Stimulated activated CD8-positive, alpha-beta memory T cell treated with anti-CD3 and anti-CD28 coated beads, Interleukin-2, amount 100 ng/mL, for 1 hour (primary cell): ENCODE measurements at places on chromosomes 5 and 9.

GRCh38 chr5:17808566-17808965, 174.3 kb downstream of the TAF11L14 start:
- DNase-seq: no peak

DNA sequence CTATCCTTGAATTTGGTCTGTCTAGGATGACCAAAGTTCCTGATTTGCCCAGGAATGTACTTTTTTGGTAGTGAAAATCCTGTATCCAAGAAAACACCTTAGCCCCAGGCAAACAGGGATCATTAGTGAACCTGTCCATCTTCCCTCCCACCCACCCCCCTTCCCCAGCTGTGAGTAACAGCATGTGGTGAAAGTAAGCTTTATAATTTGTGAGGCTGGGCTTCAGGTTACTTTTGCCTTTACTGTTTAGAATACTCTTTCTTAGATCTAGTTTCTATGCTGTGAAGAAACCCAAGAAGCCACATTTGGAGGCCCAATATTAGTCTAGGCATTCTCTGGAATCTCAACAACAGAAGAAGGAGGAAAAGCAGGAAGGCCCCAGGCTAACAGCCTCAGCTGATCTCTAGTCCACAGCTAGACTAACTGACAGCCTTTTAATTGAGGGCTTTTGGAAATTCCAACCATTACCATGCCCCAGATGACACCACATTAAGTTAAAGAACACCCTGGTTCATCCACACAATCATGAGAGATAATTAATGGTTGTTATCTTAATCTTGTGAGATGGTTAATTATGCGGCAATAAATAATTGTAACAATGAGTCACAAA, 703.0 kb upstream of the NUDT12 start:
- no peak for DNase-seq

DNA sequence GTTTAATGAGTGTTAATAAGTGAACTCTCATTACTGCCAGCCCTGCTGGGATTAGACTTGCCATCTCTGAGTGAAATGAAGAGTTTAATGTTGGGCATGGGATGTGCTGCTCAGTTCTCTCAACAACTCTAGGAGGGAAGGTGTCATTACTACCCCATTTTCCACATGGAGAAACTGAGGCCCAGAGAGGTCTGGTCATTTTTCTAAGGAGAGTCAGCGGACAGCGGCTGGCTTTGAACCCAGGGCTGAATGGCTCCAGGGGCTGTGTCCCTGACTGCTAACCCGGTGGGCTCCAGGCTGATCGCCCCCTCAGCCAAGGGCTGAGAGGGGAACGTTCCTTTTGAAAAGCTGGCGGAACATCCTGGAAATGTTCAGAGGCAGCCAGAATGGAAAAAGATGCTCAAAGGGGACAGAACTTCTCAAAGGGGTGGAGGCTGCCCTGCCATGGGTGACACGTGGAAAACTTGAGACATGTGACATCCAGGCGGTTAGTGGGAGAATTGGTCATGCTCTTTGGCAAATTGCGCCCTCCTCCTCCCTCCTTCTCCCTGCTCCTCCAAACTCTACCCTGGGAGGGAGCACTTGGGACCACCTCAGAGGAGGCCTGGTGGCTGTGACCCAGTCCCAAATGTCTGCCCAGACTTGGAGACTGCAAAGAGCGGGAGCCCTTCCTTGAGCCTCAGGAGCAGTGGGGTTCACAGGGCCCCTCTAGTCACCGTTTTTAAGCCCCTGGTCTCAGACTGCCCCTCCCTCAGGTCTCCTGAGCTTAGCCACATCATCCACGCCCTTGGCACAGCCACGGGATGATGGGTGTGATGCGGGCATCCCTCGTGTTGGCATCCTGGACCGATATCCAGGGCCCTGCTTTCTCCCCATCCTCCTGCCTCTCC, 28.7 kb downstream of the DNM1 start:
- no peak for DNase-seq

GRCh38 chr5:117249086-117249815, 674.6 kb upstream of the SEMA6A start:
- no peak for DNase-seq

DNA sequence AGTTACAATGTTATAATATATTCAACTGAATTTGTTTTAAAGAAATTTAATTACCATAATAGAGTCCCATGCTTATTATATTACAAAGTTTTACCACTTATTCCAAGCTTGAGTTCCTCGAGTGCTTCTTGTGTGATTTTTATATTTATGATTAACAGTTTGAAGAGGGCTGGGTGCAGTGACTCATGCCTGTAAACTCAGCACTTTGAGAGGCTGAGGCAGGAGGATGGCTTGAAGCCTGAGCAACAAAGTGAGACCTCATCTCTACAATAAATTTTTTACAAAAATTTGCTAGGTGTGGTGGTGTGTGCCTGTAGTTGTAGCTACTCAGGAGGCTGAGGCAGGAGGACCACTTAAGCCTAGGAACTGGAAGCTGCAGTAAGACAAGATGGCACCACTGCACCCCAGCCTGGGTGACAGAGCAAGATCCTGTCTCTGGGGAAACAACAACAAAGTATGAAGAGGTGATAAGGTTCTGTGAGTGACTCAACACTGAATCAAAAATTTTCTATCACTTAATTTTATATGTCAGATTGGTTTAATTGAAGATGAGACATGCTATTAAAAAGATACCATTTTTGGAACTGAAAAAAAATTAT, 9.2 kb downstream of the POC5 start:
- DNase-seq: no peak

GRCh38 chr5:45225571-45226031, 416.9 kb downstream of the MRPS30 start:
- DNase-seq: no peak

DNA sequence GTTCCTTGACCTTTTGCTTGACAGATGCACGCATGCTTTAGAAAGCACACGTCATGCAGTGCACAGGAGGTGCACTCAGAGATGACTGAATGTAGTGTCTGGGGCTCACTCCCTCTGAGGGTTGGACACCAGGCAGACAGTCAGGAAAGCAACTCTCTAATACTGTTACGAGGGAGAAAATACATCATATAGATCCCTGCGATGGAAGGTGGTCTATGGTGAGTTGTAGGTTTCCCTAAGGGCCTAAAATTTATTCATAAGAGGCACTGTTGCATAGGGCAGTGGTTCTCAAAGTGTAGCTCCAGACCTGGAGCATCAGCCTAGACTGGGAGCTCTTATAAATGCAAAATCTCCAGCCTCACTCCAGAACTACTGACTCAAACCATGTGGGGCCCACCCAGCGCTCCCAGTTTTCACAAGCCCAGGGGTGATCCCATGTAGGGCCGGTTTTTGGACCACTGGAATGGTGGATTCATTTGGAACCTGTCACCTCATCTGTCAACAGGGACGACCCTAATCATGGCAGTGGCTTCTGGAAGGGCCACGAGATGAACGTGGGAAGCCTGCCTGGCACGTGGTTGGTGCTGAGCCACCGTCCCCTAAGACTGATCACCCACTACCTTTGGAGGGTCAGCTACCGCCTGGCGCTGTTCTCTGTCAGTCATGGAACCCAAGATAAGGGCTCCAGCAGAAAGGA, 16.8 kb upstream of the PHF19 start:
- no peak for DNase-seq

DNA sequence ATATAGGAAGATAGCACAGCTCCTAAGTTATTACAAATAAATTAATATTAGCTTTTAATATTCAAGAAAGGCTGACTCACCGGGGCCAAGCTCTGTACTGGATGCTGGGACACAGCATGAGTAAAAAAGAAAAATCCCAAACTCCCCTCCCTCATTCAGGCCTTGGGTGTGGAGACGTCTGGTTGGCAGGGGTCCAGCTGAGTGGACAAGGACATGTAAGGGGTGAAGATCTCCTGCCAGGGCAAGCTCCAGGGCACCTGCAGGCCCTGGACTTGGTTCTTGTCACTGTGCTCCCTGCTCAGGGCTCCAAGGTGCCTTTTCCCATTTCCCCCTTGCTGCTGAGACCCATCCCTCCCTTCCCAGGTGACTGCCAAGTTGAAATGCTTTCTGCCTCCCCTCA, 388.5 kb downstream of the ENC1 start:
- no peak for DNase-seq

GRCh38 chr5:95261437-95262175, 23.3 kb downstream of the MCTP1 start:
- DNase-seq: no peak

DNA sequence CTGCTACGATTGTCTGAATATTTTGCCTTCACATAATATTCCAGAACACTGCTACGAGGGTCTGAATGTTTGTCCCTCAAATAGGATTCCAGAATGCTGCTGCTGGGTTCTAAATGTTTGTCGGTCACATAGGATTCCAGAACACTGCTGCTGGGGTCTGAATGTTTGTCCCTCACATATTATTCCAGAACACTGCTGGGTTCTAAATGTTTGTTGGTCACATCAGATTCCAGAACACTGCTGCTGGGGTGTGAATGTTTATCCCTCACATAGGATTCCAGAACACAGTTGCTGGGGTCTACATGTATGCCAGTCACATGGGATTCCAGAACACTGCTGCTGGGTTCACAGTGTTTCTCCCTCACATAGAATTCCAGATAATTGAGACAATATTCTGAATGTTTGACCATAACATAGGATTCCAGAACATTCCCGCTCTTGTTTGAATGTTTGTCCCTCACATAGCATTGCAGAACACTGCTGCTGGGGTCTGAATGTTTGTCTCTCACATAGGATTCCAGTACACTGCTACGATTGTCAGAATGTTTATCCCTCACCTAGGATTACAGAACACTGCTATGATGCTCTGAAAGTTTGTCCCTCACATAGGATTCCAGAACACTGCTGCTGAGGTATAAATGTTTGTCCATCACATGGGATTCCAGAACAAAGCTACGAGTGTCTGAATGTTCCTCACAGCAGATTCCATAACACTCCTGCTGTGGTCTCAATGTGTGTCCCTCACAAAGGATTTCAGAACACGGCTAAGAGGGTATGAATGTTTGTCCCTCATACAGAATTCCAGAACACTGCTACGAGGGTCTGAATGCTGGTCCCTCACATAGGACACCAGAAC, 201.8 kb downstream of the FOXD4L6 start:
- DNase-seq: no peak

DNA sequence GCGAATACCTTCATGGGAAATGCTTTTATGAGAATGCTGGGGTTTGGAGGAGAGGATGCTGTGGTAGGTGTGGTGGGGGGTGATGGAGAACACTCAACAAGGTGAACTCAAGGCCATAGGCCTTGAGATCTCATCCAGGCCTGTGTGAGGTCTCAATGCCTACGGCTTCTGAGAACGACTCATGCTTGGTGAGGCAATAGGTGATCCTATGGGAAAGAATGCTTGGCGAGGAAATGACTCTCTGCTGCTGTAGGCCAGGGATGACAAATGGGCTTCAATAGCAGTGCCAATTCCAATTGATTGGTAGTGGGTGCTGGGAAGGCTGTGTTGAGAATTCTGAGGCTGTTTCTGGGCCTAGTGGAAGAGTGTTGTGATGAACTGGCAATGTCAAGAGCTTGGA, 280.2 kb upstream of the CLINT1 start:
- DNase-seq: no peak

- no peak for DNase-seq
Observed at GRCh38 chr9:137301081-137301947, 757 bp downstream of the NRARP start.

- no peak for DNase-seq
Observed at GRCh38 chr9:111399772-111400563, 69.9 kb upstream of the OR2K2 start.

DNA sequence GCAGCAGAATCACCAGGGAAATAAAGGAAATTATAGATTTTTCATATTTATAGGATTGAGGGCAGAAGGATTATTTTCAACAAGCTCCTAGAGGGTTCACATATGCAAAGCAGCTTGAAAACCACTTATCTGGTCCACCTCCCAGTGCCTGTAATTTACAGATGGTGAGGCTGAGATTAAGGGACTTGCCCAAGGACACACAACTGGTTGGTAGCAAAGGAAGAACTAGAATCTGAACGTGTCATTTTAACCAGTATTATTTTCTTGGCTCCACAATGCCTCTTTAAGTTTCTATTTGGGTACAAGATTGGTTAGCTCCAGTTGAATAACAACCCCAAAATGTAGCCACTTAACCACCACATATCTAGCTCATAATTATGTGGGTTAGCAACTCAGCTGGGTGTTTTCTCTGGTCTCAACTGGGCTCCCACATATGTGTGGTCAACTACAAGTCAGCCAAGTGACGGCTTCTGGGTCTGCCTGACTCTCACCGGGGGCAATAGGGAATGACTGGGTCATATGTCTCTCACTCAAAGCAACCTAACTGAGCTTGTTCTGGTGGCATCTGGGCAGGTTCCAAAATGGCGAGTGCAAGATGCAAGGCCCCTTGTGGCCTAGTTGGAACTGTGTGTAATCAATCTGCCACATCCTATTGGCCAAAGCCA, 127.7 kb downstream of the ZDHHC21 start:
- no peak for DNase-seq

DNA sequence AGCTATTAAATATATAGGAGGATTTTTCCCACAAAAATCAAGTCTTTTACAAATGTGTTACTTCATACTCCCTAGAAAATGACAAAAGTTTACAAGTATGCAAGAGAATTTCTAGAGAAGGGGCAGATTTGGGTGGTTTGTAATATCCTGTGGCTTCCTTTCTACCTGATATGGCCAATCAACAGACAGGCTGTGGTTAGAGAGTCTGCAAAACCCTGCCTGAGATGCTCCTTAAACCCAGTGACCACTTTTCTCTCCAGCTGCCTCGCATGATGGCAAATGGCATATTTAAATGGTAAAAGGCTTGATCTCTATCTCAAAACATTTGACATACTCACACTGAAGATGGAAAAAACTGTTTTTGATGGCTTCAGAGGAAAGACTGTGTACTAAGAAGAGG, 550.1 kb upstream of the ZNF462 start:
- DNase-seq: no peak

GRCh38 chr5:77065256-77065655, 21.8 kb downstream of the ZBED3 start:
- DNase-seq: no peak

- no peak for DNase-seq
Observed at GRCh38 chr5:97037819-97038218, 101.9 kb downstream of the LNPEP start.

GRCh38 chr5:173742432-173742816, 126.0 kb upstream of the BOD1 start:
- DNase-seq: no peak

GRCh38 chr5:95984287-95984938, 22.8 kb upstream of the ELL2 start:
- DNase-seq: no peak

DNA sequence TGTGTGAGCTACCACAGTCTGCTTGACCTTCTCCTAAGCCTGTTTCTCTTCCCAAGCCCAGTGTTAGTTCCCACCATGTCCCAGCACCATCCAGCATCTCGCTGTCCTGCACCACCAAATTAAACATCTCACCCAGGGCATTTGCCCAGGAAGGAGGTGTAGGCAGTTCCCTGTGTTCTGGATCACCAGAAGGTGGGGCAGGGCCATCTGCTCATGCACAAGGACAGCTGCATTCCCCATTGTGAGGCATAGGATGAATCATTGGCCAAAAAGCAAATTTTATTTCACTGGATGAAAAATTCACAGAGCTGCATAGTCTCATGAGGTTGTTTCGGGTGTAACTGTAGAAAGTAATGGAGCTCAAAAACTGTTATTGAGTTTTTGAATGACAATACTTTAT, 89.5 kb upstream of the GRIA1 start:
- no peak for DNase-seq

- no peak for DNase-seq
Observed at GRCh38 chr5:96924016-96924443, 11.8 kb upstream of the LNPEP start.

GRCh38 chr5:56514245-56514644, 281.1 kb upstream of the ANKRD55 start:
- no peak for DNase-seq

- DNase-seq: no peak
Observed at GRCh38 chr5:134171972-134172371, 4.8 kb downstream of the SKP1 start.
